ENCODE measurements at places on chromosomes 2 and 18. TPM values are rescaled to one million over a fixed set of nuclear protein-coding genes. Genes with fewer than 3 reads are reported as not detected.
A peak's percentile ranks its signal among the peaks of the same experiment; 100 is the strongest.

- peak; percentile 45 for DNase-seq
Observed at GRCh38 chr2:120770176-120770575, 34.5 kb downstream of the GLI2 start.

GRCh38 chr2:231722721-231723307 is 14.5 kb downstream of the PTMA start:
- peak; percentile 50 for DNase-seq

DNA sequence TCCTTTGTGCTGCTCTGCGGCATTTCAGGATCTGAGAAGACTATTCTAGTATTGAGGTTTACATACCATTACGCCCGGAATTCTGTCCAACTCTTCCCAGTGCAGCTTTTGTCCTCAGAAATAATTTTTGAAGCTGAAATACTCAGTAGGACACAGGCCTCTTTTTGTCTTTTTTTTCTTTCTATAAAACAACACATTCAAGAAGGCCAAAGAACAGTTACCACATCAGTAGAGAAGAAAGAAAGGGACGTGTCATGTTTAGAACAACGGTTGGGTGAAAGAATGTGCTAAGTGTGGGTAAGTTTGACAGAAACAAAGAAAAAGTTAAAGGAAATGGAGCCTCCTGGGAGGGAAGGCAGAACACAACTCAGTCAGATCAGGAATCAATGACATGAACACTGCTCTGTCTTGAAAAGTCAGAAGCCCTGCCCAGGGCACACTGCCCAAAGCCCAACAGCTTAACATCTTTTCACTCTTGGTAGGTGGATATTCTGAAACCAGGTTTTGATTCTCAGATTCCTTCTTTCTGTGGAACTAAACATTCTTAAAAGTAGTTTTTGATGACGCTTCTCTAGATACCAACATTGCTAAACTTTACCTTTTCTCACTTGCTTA is 198.6 kb upstream of the CWC22 start:
- DNase-seq = no peak

DNA sequence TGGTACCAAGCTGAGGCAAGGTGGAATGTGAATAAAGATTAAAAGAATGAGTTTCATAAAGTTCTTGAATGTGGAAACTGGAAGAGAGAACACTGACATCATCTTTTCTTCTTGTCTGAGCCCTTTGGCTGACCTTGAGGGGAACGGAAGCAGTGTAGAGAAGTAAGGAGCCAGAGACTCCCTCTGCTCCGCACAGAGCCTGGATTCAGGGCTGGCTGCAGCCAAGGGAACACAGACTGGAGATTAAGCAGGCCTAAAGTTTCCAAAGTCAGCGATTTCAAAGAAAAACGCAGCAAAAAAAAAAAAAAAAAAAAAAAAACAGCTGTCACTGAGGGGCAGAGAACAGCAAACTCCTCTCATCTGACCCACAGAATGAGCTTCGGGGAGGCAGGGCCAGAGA is 19.3 kb upstream of the ALK start:
- peak; percentile 74 for DNase-seq

GRCh38 chr2:85263591-85263990 is 64.2 kb downstream of the TGOLN2 start:
- no peak for DNase-seq

DNA sequence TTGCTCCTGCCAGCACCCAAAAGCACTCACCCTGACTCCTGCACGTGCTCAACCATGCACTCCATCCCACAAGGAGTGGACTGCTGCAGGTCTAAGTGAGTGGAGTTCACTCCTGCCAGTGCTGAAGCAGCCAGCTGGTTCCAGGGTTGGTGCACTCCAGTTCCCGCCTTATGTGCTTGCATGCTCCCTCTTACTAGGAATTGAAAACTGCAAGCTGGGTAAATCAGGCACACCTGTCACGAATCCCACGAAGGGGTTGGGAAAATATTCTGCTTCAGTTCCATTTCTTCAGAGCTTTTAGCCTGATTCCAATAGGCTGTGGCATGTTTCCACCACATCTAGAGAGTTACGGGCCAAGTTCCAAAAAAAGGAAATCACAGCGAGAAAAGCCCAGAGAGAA is 1365.5 kb upstream of the CHAC2 start:
- DNase-seq = no peak

- no peak for DNase-seq
Observed at GRCh38 chr2:212644195-212644837, 105.7 kb upstream of the ERBB4 start.

DNA sequence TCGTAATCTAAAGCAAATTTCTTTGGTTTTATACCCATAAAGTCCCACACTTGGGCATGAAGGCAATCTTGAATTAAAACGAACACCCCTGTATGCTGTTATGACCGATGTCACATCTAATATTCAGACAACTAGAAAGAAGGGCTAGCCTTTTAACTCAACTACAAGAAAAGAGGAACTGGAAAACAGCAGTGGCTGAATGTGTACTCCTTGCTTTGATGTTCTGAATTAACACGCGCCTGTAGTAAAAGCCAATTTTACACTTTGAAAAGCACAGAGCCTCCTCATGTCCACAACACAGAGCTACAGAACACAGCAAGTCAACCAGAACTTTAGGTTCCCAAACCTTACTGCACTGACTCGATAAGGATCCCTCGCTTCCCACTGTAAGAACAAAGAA is 147.6 kb downstream of the HDAC4 start:
- DNase-seq = no peak

DNA sequence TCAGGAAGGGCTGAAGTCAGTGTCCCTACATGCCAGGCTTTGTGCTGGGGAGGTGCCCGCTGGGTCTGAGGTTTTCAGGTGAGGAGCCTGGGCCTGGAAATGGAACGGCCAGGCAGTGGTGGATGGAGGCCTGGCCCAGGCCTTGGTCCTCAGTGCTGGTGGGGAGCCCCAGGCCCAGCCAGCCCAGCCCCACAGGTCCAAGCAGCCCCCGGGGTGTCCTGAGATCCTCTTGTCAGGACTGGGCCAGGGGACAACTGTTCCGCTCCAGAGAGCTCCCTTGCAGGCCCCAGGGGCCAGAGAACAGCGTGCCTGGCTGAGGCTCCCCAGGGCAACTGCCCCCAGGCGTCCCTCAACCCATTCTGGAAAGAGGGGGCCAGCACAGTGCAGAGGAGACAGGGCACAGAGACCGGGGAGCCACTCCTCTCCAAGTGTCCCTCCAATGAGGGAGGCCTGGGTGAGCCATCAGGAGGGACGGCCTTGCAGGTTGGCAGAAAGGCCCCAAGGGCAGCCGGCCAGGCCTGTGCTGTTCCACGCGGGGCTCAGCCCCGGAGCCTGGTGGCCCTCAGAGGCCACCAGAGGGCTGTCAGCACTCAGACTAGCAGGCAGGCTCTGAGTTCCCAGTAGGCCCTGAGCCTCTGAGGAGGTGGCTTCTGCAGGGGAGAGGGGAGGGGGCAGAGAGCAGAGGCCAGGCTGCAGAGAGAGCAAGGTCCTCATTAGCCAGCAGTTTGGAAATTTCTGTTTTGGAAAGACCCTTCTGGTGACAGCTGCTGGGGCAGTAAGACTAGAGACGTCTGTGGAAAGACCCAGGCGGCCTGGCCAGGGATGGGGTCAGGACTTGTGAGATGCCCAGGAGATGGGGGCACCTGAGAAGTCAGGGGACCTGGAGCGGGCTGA is 29.4 kb upstream of the SNED1 start:
- DNase-seq = no peak

DNA sequence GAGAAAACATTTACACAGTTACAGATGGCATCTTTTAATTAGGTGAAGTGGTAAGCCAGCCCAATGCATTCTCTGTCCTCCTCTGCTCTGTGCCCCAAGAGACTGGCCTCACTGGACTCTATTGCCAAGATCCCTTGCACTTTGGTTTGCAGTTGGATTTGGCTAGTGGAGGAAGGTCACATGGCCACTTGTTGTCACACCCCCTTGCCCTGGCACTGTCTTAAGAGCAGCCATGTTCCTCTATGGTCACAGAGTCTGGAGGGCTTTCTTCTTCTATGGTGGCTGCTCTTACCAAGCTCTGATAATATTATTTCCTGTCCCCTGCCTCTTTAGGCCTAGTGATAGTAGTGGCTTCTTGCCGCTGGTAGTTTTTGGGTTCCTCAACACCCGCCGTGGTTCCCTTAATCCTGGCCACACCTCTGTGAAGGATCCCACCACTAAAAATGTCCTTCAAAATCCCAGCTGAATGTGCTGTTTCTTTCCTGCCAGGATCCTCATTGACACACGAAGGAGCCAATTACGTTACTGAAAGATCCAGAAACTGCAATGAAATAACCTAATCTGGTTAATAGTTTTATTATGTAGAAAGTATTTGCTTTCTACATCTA is 111.1 kb downstream of the CDC42EP3 start:
- no peak for DNase-seq

- DNase-seq = no peak
Observed at GRCh38 chr18:79876497-79876896, 75.0 kb downstream of the SLC66A2 start.

DNA sequence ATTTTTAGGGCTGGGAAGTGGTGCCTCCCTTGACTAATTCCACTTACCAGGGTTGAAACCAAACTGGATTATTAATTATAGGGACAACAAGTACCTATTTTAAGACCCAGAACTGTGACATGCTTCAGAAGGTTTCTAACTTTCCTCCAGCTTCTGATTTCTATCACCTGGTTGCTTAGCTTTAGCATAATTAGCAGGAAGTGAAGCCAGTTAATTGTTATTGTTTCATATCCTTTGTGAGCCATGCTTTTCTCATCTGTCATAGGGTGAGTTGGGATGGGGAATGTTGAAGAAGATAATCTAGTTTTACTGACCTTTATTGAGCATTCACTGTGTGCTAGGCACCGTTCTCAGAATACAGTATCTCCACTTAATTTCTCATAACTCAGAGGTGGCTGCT is 3.2 kb downstream of the YPEL5 start:
- DNase-seq = no peak

- DNase-seq = no peak
Observed at GRCh38 chr2:64367444-64368232, 86.3 kb upstream of the LGALSL start.

- DNase-seq = peak; percentile 50
Observed at GRCh38 chr2:233000886-233001750, 11.9 kb downstream of the NGEF start.

GRCh38 chr2:143890798-143891197 is 629.1 kb downstream of the ZEB2 start:
- no peak for DNase-seq

Gene LYPD6B
- total RNA-seq = not detected

Gene SLC30A3
- 1.1 TPM for total RNA-seq

All from sigmoid colon (tissue), 7 donors.